ENCODE measurements at places on chromosomes 12 and 14. TPM values are rescaled to one million over a fixed set of nuclear protein-coding genes. Genes with fewer than 3 reads are reported as not detected.

The WNT5B gene
- 9.0 TPM for total RNA-seq

The BIN2 gene
- total RNA-seq = 10.1 TPM

DNA sequence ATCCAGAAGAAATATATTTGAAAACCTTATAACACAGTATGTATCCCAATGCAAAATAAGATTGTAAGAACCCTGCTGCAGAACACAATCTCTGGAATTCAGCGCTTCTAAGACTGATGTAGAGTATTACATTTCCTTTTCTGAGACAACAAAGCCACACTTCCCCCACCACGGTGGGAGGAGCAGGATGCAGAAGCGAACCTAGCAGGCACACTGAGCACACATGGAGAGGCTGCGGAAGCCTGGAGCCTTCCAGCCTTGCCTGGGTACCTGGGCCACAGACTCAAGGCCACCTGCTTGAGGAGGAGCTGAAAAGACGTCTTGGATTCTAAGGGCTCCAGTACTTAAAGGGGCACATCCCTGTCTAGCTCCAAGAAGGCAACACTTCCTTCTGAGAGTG is 46.4 kb downstream of the TCHP start:
- DNase-seq = no peak

GRCh38 chr12:50924131-50924438 is 28.3 kb upstream of the HIGD1C start:
- DNase-seq = no peak

DNA sequence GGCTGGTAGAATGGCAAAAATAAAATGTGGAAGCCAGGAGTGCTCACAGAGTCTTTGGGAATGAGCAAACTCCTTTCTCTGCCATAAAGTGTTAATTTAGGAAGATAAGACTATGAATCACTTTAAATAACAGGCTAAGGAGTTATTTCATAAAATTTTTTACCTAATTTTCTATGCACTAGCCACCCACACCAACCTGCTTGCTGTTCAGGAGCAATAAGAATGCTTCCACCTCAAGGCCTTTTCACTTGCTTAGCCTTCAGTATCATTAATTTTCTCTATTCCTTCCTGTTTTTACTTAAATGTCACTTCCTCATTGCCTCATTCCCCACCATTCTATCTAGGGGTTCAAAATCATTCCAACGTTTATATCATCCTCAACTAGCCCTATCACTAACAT is 326.8 kb downstream of the CCER1 start:
- no peak for DNase-seq
